ENCODE measurements at places on chromosomes 4 and X.

- DNase-seq = no peak
Observed at GRCh38 chrX:15236146-15236545, 33.7 kb downstream of the ASB9 start.

- no peak for DNase-seq
Observed at GRCh38 chr4:184375027-184375426, 99.3 kb downstream of the IRF2 start.

DNA sequence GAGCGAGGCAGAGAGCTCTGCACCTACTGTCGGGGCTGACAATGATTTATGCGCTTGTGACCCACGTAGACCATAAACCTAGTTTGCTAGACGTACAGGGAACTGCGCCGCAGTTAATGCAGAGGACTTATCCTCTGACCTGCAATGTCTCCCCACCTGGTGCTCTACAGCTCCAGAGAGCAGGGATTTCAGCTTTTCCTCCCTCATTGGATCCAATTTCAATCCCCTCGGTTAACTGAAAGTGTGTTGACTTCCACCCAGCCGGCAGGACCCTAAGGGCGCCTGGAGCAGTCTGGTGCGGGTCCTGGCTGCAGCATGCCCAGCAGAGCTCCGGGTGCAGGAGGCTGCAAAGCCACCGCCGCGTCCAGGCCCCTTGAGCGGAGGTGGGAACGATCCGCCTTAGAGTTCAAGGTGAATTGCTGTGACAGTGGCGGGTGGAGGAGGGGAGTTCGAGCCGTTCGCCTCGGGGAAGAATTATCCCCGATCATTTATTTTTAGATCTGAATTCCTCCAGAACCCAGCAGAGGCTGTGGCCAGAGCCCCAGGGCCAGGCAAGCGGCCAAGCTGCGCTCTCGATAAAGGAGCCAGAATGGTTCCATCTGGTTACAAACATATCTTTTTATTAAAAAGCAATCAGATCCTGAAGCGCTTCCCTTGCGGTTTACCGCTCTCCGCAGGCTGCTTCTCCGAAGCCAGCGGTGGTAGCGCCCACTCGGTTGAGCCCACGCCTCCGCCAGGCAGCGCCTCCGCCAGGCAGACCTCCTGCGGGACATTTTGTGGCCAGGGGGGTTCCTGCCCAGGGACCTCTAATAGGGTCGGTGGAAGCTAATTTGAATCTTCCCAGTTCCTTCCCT is 66.0 kb downstream of the FBXO8 start:
- DNase-seq = peak; percentile 47

- DNase-seq = no peak
Observed at GRCh38 chr4:127417885-127418535, 214.7 kb upstream of the INTU start.

GRCh38 chr4:139436122-139436521 is 17.8 kb upstream of the RAB33B start:
- no peak for DNase-seq

GRCh38 chr4:83535520-83536361 is at the start of gene GPAT3:
GPAT3 (plus strand) TSS chr4:83536108; CDS start chr4:83536623, 515 bp downstream.
- peak; percentile 77 for DNase-seq

GRCh38 chr4:24973747-24974601 is 56.8 kb downstream of the LGI2 start:
- DNase-seq = no peak

- no peak for DNase-seq
Observed at GRCh38 chrX:154063234-154063633, 34.3 kb downstream of the MECP2 start.

GRCh38 chr4:184807797-184808712 is 17.7 kb downstream of the ACSL1 start:
- peak; percentile 69 for DNase-seq

- DNase-seq = no peak
Observed at GRCh38 chrX:44183329-44183728, 160.1 kb downstream of the EFHC2 start.

GRCh38 chr4:11549525-11549924 is 120.8 kb upstream of the HS3ST1 start:
- DNase-seq = no peak

DNA sequence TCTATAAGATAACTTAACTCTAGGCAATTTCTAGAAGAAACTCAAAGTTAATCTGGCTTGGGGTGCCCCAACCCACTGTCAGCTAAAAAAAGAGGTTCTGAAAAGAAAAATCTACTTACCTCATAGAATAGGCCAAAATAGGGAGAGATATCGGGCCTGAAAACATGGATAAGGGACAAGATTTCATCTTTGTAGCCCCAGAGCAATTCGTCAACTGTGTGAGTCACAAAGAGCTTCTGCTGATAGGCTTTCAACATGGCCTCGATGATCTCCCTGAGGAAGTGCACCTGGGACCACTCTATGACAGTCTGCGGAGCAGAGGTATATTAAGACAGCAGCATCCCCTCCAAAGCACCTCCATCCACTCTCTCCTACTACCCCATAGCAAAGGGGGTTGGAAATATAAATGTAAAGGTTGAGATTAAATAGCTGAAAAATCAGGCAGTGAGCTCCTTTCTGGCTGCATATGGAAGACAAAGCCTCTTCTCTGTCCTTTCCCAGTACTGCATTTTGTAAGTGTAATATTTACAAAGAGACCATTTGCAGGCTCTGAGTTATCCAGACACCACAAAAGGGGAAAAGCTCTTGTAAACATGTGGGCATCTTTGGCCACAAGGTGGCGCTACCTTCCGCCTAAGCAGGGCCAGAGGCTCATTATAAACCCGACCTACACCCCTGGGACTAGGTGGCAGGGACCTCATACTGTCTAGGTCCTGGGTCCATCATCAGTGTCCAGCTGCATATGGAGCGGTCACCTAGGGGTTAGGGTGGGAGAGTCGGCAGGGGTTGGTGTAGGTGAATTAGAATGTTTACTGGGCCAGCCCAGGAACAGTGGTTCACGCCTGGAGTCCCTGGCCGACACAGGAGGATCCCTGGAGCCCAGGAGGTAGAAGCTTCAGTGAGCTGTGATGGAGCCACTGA is 31.5 kb upstream of the NUP54 start:
- peak; percentile 76 for DNase-seq

GRCh38 chr4:1416948-1417260 is 10.7 kb upstream of the NKX1-1 start:
- DNase-seq = no peak

DNA sequence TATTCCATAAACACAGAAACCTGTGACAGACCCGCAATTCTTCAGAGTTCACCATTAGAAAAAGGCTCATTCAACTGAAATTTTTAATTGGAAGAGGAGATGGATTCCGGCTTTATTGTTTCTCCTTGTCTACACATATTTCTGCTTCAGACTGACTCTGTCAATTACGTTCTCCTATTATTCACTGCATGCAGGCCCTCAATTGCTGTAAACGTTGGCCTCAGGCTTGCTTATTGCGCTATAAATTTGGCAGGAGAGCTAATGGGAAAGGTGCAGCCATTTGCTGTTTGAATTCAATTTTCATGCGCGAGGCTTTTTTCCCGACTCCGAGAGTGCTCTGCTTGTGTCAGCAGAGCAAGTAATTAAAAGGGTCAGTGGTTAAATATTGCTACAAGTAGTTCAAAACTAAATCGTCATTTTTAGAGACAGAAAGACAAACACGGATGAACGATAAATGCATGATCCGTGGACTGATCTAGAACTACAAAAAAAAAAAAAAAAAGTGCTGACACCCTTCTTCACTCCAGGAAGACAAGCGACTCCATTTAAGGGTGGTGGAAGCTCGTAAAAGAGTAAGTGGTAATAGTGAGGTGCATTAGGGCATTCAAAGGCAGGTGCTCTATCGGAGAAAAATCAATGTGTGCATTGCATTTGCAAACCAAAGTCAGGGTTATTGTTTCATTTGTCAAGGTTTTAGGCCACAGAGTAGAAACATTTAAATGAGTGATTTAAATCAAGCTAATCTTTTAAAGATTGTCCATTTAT is 841.6 kb upstream of the FRG1 start:
- no peak for DNase-seq

DNA sequence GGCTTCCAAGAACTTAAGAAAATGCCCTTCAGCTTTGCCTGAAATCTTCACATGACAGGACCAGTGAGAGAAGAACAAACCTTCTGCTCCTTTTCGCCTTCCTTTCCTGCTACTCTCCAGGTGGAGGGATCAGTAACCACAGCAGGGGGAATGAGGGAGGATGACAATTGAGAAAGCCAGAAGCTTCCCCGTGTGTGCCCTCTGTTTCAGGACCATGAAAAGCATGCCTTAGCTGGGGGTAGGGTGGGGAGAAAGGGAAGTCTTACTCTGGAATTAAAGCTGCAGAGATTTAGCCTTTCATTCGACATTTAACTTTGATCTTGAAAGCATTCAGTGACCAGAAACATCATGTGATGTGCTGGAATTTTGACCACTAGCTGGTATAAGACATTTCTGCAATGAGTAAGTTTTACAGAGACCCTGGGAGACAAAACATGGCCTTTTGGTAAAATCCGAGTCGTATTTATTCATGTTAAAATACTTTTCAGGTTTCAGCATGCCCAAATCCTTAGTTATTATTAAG is 10.6 kb upstream of the PUDP start:
- no peak for DNase-seq

Data from amniotic epithelial cell (primary cell).